ENCODE measurements at places on chromosomes 6 and 20. TPM values are rescaled to one million over a fixed set of nuclear protein-coding genes. Genes with fewer than 3 reads are reported as not detected.

RAET1L gene
- total RNA-seq, result not detected

FAM83C gene
- 0.28 TPM for total RNA-seq

CRIP3 gene
- 0.55 TPM for total RNA-seq

DNA sequence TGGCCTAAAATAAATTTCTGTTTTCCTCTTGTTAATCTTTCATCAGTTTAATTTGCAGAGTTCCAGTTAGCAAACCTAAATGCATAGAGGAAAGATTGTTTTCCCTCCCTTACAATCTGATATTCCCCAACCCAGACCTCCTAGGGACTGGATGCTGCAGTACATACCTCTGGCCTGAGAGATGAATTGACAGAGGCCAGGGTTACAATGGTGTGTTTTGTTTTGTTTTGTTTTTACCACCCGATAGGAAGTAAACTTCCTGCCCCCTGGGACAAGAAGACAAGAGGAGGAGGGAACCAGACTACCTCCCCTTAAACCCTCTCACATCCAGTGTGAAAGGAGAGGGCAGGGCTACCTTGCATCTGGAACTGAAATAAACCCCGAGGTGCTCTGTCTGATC lies 319.0 kb downstream of the LRFN2 start:
- no peak for DNase-seq

GRCh38 chr20:38418509-38419204 lies 16.5 kb downstream of the SNHG17 start:
- DNase-seq, result no peak

- no peak for DNase-seq
These were observed 966.6 kb downstream of the HACE1 start for GRCh38 chr6:103893141-103893581.

DNA sequence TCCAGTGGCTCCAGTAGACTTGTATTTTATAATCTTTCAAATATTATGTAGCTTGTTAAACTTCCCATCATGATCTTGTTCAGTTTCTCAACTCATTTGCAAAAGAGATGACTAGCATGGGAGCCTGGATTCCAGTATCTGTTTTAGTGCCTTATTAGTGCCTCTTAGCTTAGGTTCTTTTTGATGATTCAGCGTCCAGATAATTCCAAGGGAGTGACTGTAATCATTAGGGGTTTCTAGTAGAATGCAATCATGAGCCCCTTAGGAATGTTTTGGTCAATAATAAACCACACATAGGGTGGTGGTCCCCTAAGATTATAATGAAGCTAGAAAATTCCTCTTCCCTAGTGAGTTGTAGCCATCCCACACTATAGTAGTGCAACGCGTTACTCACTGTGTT lies 7.0 kb downstream of the CD2AP start:
- DNase-seq, result no peak

DNA sequence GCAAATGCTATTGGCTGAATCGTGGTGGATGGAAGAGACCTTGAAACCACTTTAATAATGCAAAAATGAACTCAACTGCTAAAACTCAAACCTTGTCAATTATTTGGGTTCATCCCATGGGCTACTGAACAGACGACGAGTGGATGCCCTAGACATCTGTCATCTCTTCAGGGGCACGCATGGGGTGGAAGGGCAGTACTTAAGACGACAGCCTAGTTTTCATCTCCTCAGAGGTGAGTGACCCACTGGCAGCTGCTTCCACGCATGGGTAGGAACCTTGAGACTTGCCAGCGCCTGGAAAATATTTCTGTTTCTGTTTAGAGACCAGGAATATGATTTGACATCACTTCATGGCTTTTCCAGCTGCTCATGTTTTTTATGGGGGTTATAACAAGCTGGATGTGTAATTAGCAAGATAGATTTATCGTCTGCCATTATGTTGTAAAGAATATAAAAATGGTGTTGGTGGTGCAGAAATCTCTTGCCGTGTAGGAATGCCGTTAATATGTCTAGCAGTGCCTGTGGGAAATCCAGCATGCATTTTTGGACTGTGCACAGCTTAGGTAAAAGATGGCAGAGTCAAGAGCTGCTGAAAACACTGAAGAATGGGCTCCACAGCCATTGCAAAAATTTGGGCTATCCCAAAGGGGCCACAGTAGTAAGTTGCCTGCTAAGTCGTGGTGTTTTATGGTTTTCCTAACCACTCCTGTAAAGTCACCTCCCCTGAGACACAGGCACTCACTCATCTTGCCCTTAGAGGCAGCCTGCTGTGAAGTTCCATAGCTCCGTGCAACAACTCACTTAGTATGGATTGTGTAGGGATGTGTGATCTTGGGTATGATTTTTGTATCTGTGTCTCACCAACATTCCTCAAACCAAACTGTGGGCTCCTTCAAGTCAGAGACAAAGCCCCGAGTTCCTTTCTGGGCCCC lies 203.3 kb downstream of the EYA2 start:
- DNase-seq, result no peak

DNA sequence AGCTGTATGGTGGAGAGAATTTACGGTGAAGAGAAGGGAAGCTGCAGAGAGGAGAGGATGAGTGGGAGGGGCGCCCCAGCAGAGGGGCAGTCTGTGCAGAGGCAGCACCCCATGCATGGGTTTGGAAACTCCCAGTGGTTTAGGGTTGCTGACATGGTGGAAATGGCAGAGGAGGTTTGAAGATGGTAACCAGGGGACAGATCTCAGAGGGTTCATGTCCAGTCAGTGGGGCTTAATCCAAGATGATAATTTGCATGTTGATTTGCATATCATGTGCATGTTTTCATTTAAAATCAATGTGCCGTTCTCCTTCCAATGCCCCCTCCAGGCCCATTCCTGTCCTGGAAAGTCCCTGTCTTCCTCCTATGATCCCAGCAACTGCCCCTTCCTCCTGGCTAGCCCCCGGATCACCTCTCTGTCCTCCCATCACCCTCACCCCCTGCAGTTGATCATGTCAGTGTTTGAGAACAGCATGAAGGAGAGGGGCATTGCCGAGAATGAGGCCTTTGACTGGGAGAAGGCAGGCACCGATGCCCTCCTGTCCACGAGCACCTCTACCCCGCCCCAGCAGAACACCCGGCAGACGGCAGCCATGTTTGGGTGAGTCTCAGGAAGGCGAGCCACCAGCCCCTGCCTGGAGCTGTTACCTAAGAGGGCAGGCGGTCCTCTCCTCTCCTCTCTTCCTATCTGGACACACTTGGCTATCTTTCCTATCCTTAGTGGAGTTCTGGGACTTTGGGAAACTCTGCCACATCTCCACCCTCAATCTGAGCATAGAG lies 14.3 kb downstream of the TTBK1 start:
- DNase-seq, result no peak

GRCh38 chr20:16175322-16175961 lies 397.8 kb downstream of the KIF16B start:
- no peak for DNase-seq

GRCh38 chr6:34045771-34046170 lies 100.1 kb downstream of the GRM4 start:
- no peak for DNase-seq

DNA sequence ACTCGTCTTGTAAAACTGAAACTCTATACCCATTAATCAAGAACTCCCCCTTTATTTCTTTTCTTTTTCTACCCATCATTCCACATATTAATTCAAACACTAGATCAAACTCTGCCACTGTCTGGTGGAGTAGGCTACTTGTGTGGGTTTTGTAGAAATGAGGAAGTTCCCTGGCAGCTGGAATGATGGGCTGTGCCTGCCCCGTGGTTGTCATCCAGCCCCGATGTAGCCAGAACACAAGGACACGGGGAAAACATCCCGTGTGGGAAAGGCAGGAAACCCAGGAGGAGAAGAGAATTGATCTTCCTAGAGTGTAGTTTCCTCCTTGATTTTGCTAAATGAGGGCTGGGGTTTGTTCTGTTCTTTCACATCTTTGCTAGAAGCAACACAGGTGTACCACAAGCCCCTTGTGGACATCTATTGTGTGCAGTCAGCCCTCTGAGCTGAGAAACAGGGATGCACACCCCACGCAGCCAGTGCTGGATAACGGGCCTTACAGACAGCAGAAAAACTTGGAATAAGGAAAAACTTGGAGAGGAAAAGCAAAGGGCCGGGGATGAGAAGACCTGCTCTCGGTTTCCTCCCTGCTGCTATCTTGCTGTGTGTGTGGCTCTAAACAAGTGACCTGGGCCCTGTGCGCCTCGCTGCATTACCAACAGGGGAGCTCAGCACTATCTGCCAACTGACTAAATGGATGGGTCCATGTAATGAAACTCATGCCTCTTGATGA lies 88.0 kb downstream of the SCML4 start:
- DNase-seq, result no peak

DNA sequence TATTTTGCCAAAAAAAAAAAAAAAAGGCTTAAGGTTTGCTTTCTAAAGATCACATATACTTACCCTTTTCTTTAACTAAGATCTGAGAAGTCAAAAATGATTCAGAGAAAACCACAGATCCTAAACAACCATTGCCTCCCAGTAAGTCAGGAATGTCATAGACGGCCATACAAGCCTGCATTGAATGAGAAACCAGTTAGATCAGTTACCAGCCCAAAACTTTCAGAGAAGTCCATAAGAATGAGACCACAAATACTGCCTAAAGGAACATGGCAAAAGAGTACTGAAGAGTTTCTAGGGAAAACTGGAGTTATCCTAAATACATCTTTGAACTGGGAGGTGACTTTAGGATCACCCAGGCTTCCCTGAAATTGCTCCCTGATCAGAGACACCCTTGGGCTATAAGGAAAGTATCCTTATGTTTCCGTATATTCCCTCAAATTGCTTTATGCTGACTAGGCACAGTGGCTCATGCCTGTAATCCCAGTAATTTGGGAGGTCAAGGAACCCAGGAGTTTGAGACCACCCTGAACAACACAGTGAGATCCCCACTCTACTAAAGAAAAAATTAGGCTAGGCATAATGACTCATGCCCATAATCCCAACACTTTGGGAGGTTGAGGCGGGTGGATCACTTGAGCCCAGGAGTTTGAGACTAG lies 79.4 kb upstream of the SLC4A11 start:
- DNase-seq, result no peak
